T-helper 17 cell (primary cell): ENCODE measurements at places on chromosomes 5 and 9.

DNA sequence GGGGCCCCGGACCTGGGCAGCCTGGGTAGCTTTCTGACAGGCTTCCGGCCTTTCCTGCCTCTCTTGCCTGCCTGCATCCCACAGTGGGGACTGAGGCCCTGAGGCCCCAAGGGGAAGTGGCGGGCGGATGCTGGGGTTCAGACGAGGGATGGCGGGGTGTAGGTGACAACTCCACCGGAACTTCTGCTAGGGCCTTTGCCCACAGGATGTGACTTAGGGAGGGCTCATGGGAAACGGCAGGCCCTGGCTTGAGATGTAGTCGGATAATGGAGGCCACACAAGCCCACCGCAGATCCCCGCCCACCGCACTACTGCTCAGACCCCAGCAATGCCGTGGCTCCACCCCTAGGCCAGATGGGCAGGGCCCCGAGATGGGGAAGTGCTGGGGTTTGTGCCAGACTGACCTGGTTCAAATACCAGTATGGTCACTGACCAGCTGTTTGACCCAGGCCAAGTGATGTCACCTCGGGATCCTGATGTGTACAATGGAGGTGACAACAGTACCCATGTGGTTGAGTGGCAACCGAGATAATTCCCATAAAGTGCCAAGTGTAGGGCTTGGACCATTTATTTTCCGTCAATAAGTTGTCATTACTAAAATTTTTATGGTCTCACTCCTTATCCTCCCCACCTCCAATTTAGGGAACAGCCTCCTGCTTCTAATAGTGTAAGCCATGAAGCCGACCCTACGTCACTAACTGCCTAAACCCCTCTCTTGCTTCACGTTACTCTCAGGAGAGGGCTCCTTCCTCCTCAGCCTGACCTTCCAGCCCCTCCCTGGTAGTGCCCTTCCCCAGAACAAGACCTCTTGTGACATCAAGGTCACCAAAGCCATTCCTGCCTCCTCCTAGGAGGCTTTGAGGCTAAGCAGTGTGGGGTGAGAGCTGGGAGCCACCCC lies 2.5 kb upstream of the CDK9 start:
- DNase-seq = peak; percentile 56

- no peak for DNase-seq
Observed at GRCh38 chr9:2290382-2290781, 275.2 kb downstream of the SMARCA2 start.

- no peak for DNase-seq
Observed at GRCh38 chr9:117545846-117546245, 131.0 kb upstream of the ASTN2 start.

DNA sequence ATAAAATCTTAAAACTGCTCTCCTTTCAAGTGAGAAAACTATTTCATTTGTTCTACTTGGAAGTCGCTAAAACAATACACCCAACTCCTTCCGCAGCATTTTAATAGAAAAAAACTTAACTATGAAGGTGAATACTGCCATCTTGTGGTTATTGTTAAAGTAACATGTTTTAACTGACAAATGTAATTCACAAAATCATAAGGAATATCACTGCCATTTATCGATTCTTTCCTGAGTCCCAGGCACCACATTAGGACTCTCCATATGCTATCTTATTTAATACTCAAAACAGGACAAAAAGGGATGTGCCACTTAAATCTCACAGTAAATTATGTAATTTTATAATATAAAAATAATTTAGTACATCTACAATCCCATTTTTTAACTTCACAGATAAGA lies 130.5 kb upstream of the ITGA1 start:
- DNase-seq = no peak

DNA sequence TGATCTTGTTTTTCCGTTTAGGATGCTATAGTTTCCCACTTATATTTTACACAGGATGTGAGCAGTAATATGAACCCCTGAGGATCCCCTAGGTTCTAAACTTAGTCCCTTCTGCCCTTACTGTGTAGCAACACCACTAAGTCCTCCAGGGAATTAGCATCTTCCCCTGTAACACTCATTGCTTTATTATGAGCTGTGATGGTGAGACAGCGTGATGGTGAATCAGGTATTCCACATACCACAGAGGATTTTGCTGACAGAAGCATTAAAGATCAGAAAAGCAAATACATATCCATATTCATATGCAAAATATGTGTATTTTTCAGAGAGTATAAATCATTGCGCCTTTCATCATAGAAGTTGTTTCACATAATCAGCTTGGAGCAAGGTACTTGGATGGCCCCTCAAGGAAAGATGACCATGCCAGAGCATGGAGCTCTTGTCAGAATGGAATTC lies 317.0 kb downstream of the ICE1 start:
- DNase-seq = no peak

GRCh38 chr9:137919095-137919465 lies 41.5 kb downstream of the CACNA1B start:
- DNase-seq = no peak

GRCh38 chr9:93132287-93132927 lies 1.6 kb downstream of the NINJ1 start:
- no peak for DNase-seq

- DNase-seq = no peak
Observed at GRCh38 chr9:109325089-109325488, 4.2 kb upstream of the EPB41L4B start.
